ENCODE measurements at places on chromosomes 1 and 21.
A peak's percentile ranks its signal among the peaks of the same experiment; 100 is the strongest.

- no peak for DNase-seq
Observed at GRCh38 chr1:11379851-11380250, 99.1 kb upstream of the DISP3 start.

- DNase-seq, result peak; percentile 22
Observed at GRCh38 chr1:93447481-93448291, at the start of gene FNBP1L. TSS of gene FNBP1L (plus strand) at chr1:93448118. CDS start at chr1:93448282, 164 bp downstream.

GRCh38 chr1:116107371-116107770, 3.8 kb upstream of the MAB21L3 start:
- DNase-seq, result no peak

DNA sequence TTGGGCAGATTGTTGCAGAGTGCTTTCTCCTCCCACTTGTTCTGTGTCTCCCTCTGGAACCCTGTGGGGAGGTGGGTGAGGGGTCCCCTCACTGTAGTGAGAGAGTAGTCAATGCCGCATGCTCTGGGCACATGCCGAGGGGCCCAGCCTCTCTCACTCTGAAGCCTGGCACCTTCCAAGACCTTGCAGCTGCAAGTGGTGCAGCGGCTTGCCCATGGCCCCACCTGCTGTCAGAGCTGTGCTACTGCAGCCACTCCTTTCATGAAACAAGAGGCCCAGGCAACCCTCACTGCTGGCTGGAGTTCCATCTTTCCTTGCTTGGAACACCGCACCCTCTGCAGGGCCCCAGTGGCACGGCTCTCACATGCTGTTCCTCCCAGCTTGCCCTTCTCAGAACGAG, 58.4 kb upstream of the COL6A1 start:
- peak; percentile 23 for DNase-seq

- DNase-seq, result no peak
Observed at GRCh38 chr1:116256875-116257274, 116.2 kb upstream of the ATP1A1 start.

DNA sequence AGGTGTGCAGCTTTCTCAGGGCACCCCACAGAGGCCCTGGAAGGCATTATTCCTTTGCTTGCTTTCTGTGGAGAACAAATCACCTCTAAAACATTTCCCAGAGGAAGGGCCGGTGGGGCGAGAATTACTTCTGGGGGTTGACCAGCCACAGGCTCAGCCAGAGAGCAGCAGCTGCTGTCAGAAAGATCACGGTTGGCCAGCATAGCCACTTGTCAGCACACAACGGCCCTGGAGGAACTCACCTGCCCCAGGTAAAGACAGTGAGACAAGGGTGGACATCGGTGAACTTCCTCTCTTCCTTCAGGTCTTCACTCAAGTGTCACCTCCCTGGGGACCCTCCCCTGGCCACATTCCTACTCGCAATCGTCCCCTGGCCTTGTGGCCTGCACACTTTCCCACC, 69.5 kb upstream of the CLDN14 start:
- no peak for DNase-seq

- peak; percentile 15 for DNase-seq
Observed at GRCh38 chr1:209651138-209651587, 1.1 kb downstream of the LAMB3 start.

- no peak for DNase-seq
Observed at GRCh38 chr1:213651077-213651476, 336.7 kb upstream of the PROX1 start.

GRCh38 chr1:93093332-93094006, 14.4 kb downstream of the MTF2 start:
- no peak for DNase-seq

- no peak for DNase-seq
Observed at GRCh38 chr21:30425826-30426225, at the start of gene KRTAP13-3. TSS of gene KRTAP13-3 (minus strand) at chr21:30425926. CDS start at chr21:30425912, 14 bp downstream.

All from activated CD4-positive, CD25-positive, alpha-beta regulatory T cell (primary cell).